Occipital lobe (tissue), 3 donors: ENCODE measurements at places on chromosomes 16 and 17. TPM values are rescaled to one million over a fixed set of nuclear protein-coding genes. Genes with fewer than 3 reads are reported as not detected.

PITPNM3 gene
- 13.9 TPM for total RNA-seq

NUDT21 gene
- total RNA-seq, result 287 TPM

- DNase-seq, result no peak
Observed at GRCh38 chr17:82864713-82865248, 25.0 kb upstream of the ZNF750 start.

DNA sequence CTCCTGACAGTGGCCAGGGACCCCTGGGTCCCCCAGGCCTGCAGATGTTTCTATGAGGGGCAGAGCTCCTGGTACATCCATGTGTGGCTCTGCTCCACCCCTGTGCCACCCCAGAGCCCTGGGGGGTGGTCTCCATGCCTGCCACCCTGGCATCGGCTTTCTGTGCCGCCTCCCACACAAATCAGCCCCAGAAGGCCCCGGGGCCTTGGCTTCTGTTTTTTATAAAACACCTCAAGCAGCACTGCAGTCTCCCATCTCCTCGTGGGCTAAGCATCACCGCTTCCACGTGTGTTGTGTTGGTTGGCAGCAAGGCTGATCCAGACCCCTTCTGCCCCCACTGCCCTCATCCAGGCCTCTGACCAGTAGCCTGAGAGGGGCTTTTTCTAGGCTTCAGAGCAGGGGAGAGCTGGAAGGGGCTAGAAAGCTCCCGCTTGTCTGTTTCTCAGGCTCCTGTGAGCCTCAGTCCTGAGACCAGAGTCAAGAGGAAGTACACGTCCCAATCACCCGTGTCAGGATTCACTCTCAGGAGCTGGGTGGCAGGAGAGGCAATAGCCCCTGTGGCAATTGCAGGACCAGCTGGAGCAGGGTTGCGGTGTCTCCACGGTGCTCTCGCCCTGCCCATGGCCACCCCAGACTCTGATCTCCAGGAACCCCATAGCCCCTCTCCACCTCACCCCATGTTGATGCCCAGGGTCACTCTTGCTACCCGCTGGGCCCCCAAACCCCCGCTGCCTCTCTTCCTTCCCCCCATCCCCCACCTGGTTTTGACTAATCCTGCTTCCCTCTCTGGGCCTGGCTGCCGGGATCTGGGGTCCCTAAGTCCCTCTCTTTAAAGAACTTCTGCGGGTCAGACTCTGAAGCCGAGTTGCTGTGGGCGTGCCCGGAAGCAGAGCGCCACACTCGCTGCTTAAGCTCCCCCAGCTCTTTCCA, 25.1 kb downstream of the C1QTNF1 start:
- no peak for DNase-seq

DNA sequence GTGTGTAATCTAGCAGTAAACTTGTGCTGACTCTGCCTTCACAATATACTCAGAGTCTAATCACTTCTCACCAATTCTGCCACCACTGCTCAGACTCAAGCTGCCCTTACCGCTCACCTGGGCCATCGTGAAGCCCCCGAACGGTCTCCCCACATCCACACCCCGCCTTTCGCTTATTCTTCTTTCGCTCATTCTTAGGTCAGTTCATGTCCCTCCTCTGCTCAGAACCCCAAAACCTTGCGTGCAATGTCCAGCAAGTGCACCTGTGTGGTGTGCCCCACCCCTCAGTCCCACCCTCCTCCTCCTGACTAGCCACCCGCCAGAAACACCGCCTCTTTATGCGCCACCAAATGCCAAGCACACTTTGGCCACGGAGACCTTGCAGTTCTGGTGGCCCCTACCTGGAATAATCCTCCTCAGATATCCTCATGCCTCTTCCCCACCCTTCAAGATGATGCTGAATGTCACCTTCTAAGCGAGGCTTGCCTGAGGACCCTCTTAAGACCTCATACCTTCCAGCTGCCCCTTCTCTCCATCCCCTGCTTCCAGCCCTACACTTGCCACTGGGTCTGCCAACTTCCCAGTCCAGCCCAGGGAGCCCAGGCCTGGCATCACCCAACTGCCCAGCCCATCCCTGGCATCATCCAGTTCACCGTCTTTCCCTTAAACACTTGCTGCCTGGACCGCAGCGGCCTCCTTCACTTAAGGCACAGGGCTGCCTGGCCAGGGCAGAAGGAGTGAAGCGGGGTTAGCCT, 34.3 kb upstream of the RBFOX3 start:
- no peak for DNase-seq

DNA sequence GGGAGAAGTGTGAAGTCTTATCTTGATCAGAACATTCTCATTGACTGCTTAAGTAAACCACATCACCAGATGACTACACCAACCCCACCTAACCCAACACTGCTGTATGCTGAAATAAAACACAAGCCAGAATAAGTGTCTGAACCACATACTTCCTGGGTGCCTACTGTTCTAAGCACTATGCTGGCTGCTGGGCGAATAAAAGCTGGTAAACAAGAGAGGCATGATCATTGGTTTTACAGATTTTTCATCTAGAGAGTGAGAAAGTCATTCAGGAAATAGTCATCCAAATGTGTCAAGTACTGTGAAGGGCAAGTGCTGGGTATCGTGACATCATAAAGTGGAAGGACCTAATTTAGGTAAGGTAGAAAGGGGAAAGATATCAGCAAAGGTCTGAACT, 199.0 kb upstream of the SOX9 start:
- no peak for DNase-seq

DNA sequence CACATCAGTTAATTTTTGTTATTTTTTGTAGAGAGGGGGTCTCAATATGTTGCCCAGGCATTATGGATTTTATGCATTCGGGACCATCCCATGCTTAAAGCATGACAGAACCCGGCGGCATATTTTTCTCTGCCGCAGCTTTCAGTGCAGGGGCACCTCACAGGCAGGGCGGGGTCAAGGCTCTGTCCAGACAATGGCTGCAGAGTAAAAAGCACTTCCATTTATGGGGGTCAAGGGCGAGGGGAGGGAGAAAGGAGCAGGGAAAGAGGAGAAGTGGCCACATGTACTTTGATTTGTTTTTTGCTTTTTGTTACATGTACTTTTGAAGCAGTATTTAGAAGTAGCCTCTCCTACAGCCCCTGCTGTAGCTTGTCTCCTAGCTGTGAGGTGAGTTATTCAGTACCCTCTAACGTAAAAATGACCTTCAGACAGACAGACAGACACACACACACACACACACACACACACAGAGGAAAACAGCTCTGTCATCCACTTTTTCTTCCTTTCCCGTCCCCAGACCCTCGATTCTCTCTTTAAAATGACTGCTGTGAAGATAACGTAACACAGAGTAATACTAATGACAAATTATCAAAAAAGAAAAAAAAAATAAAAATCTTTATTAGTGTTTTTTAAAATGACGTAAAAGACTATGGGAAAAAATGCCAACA, 856 bp upstream of the SCPEP1 start:
- no peak for DNase-seq
